ENCODE measurements at places on chromosomes 1 and 21.

DNA sequence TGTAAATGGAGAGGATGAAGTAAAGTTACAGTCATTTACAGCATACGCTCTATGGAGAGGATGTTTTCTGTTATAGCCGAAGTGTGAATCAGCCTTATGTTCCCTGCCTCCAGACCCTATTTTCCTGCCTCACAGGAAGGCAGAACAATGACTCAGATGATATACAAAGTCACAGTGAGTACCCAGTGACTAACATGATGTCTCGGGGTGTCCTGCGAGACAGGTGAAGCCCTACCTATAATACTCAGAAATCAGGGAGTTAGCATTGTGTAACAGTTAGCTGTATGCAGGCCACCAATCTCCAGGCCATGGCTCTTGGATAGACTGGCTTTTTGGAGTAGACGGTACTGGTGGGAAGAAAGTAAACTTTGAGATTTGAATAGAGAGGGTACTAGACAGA, 55.6 kb upstream of the FBXO28 start:
- no peak for DNase-seq

GRCh38 chr1:204321665-204322064, 38.1 kb downstream of the PLEKHA6 start:
- DNase-seq = no peak

DNA sequence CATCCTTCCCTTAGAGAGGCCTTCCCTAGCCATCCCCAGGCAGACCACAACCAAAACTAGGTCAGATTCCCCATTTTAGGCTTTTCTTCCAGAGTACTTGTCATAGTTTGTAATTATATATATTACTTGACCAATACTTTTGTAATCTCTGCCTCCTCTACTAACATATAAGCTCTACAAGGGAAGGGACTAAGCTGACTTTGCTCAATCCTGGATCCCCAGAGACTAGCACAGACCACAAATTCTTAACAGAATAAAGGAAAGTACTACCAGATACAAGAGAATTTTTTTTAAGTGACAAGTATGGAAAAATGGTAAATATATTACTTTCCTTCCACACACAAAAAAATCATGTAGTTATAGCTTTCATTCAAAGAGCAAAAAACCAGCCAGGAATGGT, 2.0 kb downstream of the ZMYM6 start:
- no peak for DNase-seq

- DNase-seq = no peak
Measured at GRCh38 chr1:168344517-168344916, 63.8 kb downstream of the TBX19 start.

DNA sequence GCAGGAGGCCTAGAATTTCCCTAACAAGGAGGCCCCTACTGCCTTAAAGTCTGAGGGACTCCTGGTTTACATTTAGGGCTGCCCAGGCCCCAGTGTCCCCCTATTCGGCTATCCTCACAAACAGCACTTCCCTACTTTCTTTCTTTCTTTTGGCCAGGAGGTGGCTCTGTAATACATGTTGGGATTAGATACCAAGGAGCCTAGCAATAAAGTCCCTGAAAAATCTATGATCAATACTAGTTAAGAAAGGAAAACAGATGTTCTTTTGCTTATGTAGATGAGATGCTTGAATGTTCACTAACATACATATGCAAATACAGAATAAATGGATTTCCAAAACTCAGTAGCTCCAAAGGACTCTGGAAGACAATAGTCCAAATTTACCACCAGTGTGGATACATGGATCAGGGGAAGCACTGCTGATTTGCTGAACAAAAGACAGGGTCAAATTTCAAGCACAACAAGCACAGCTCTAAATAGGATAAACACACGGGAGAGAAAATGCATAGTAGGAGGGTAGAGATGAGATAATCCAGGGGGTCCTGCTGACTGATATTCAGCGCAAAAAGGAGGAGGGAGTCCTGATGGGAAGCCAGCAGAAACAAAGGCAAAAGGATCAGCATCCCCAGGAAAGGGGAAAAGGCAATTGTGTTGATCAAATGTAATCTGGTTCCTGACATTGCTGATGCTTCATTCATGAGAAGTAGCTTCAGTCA, 240.0 kb downstream of the NUF2 start:
- no peak for DNase-seq

DNA sequence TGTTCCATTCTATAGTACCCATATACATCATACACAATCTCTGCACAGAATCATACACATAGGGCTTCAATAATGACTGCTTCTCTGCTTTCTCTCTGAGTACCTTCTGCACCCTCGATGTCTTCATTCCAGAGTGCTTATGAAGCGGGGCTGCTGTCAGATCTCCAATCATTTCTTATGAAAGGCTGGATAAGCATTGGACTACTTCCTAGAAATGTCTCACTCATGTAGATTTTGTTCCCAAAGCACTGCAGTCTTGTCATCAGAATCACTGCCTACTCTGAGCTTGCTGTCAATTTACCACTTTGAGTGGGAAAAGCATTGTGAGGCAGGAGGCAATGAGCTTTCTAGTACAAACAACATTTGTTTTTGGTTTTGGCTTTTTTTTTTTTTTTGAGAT, 179.0 kb downstream of the SLC35F3 start:
- DNase-seq = no peak
